Stimulated activated CD8-positive, alpha-beta memory T cell treated with anti-CD3 and anti-CD28 coated beads, Interleukin-2, amount 100 ng/mL, for 48 hours (primary cell): ENCODE measurements at places on chromosomes 12 and 14.
A peak's percentile ranks its signal among the peaks of the same experiment; 100 is the strongest.

- DNase-seq, result no peak
Observed at GRCh38 chr14:88437658-88438057, 52.2 kb downstream of the SPATA7 start.

GRCh38 chr14:94960285-94961001, 190.5 kb upstream of the GSC start:
- no peak for DNase-seq

DNA sequence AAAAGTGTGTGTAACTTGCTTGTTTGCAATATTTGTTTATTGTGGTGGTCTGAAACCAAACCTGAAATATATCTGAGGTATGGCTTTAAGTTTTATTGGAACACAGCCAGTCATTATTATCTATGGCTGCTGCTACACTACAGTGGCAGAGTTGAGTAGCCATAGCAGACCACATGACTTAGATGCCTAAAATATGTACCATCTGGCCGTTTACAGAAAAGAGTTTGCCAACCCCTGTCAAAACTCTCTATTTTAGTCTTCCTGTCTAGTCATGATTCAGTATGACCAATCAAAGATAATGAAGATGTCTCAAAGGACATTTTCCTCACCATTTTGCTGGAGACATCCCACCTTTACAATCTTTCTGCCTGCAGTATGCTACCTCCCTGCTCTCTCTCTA, 242.3 kb downstream of the ANO6 start:
- DNase-seq, result no peak

DNA sequence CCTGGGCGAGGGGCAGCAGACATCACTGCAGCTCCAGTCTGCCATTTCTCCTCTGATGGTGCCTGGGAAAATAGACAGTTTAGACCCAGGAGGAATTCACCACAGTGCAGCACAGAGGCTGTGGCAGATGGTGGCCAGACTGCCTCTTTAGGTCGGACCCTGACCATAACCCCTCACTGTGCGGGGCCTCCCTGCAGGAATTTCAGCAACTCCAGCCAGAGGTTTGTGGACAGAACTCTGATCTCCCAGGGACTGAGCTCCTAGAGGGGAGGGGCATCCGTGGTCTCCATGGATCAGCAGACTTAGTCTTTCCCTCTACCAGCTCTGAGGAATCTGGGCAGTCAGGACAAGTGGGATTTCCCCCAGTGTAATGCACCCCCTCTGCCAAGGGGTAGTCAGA, 106.5 kb downstream of the ZC3H14 start:
- DNase-seq, result no peak

DNA sequence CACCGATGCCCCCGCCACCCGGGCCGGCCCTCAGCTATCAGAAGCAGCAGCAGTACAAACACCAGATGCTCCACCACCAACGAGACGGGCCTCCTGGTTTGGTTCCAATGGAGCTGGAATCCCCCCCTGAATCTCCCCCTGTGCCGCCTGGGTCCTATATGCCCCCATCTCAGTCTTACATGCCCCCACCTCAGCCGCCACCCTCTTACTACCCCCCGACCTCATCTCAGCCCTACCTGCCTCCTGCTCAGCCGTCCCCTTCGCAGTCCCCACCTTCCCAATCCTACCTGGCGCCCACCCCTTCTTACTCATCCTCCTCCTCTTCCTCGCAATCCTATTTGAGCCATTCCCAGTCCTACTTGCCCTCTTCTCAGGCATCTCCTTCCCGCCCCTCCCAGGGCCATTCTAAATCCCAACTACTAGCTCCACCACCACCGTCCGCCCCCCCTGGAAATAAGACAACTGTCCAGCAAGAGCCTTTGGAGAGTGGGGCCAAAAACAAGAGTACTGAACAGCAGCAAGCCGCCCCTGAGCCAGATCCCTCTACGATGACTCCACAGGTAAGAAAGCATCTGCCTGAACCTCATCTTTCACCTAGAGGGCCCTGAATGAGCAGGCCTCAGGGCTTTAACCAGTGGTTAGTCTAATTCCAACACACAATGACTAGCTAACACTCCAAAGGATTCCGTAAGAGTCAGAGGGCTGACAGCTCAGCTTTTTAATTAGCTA, 851 bp downstream of the YLPM1 start:
- no peak for DNase-seq

GRCh38 chr12:68364893-68365725, 32.9 kb upstream of the MDM1 start:
- DNase-seq, result peak; percentile 81

DNA sequence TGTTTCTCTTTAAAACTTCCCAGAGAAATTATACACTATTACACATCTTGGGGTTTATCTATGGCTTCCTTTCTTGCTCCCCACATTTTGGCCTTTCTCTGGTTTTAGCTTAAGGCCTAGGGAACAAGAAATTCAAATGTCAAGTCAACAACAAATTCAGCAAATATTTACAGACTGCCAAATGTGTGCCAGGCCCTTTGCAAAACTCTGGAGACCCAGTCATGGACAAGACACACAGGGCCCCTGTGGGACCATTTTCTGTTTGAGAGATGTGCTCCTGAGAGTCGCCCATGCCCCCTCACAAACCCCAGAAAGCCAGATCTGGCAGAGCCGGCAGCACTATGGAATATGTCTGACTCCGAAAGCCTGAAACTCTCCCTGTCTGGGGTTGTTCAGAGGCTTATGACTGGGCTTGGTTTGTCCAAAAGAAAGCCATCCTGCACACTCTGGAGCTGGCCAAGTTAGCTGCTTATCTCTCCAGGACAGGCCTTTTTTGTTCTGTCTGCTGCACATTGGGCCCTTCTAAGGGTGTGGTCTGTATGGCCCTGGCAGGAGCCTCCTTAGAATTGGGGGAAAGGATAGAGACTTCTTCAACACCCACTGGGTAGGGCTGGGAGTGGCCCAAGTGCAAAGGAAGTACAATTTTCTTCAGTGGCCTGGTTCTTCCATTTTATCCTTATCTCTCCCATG, 1.1 kb upstream of the KRT3 start:
- DNase-seq, result no peak

DNA sequence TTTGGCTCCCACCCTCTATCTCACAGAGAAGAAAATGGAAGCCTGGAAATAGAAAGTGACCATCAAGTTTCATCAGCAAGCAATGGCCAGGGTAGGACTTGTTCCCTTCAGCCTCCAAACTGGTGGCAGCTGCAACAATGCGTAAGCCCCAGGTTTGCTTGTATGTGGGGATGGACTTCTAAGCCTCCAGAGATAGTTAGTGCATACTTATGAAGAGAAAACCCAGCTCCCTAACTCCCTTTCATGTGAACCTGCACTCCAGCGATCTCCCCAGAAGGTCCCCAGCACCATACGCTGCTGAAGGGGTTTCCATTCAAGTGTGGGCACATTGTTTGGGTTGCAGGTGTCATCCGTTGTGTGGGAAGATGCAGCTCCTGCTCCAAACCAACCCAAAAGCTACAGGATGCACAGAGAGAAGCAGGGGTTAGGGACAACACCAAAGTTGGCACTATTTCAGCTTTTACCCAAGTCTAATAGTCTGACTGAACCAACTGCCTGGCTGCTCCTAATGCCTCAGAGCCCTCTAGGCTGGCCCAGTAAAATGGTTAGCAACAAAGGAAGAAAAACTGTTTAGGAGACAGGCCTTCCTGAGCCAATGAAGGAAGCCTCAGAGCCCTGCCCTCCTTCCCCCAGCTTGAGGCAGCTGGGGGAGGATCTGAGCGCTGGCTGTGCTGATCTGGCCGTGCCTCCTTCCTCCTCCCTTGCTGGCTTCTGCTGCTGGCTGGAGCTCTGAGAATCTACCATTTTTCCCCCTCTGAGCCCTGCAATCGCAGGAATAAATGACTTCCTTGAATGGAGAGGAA, 12.3 kb downstream of the ZFP36L1 start:
- DNase-seq, result no peak

GRCh38 chr12:112848972-112849371, 57.4 kb downstream of the RPH3A start:
- DNase-seq, result no peak

DNA sequence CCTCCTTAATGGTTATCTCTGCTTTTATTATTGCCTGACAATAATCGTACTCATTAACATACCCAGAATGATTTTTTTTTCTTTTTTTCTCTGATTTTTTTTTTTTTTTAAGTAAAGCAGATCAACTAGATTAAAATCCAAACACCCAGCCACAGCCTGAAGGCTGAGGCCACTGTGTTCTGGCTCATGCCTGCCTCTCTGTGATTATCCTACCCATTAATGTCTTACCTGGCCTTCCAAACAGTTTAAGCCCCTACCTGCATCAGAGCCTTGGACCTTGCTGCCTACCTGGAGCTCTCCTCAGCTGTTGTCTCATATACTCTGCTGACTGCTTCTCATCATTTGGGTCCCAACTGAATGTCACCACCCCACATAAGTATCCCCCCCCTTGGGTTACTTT, 6.8 kb upstream of the TMED10 start:
- DNase-seq, result no peak

DNA sequence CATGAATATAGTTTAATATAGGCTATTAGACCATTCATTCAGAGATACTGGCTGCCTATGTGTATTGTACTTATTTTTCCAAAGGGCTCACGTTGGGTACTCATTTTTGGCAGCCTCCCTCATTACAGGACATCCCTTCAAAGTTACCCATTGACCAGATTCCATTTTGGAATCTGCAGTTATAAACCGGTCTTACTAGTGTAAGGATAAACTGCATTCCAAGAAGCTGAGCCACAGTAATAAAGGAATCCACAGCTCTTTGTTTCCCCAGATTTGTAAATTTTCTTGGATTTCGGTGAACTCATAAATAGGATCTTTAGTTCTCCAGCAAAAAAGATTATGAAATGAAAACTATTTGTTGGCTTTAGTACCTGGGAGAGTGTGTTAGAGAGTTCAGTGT, 18.9 kb upstream of the CFL2 start:
- DNase-seq, result no peak

GRCh38 chr14:75547552-75548250, 25.4 kb downstream of the BATF start:
- DNase-seq, result no peak

- peak; percentile 51 for DNase-seq
Observed at GRCh38 chr12:47773062-47773857, at the start of gene SLC48A1. TSS of gene SLC48A1 (plus strand) at chr12:47773238. CDS start at chr12:47773305, 67 bp downstream.

- DNase-seq, result no peak
Observed at GRCh38 chr12:25186788-25187402, 8.1 kb downstream of the DNAI7 start.

DNA sequence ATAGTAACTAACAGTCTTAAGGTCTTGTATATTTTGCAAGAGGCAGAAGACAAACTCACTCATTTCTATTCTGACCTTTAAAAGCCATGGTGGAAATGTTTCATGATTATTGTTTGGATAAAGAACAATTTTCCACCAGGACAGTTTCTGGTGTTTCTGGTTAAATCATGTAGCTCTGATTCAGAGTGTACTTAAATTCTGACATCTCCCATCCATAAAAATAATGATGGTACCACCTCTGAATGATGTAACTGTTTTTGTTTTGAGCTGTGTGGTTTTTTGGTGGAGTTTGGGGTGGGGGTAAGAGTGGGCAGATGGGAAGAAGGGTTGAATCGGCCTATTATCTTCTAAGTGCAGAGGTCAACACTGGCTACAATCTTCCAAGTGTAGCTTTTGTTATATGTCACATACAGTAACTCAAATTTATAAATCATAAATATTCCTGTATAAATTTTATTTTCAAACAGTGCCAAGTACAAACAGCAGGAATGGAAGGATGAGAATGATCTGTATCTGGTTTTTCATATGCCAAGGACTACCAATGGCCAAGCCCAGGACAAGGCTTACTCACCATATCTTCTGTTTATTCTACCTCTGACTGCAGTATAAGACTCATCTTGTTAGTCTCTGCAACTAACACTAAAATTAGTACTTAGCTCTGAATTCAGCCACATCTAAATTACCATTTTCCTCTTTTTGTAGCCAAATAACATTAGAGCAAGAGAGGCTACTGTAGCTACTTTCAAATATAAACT, 108.7 kb downstream of the BCAT1 start:
- no peak for DNase-seq

GRCh38 chr12:11676052-11676451, 26.6 kb downstream of the ETV6 start:
- DNase-seq, result no peak

GRCh38 chr12:19643635-19644034, 204.3 kb downstream of the AEBP2 start:
- no peak for DNase-seq

DNA sequence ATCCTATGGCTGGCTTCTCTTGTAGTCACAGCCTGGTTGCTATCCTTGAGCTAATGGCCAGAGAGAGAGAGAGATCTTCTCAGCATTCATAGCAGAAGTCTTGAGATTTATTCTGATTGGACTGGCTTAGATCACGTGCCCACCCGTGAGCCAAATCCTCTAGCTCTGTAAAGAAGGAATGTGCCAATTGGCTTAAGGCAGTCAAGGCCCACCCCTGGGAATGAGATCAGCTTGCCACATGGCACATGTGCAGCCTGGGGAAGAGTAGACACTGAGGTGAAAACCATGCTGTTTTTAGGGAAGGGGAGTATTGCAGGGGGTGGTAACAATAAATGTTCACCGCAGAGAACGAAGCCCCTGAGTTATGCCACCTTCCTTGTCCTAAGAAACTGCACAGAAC, 36.3 kb downstream of the PLEKHG7 start:
- DNase-seq, result no peak

GRCh38 chr14:81834308-81834707, 300.7 kb upstream of the SEL1L start:
- no peak for DNase-seq

DNA sequence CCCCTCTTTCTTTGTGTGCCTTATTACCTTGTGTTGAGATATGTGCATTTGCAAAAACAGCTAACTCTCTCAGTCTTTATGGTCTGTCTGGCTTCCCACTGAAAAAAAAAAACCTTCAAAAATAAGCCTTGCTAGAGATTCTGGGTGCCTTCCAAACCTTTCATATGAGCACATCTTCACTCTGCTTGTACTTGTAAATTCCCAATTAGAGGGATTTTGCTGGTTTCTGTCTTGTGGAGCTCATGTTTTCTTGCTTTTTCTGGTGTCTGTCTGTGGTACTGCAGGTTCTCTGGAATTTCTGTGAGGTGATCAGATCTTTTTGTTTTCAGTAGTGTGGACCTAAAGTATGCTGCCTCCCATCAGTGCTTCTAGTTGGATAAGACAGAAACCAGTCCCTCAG, 100.1 kb downstream of the PIK3C2G start:
- DNase-seq, result no peak

DNA sequence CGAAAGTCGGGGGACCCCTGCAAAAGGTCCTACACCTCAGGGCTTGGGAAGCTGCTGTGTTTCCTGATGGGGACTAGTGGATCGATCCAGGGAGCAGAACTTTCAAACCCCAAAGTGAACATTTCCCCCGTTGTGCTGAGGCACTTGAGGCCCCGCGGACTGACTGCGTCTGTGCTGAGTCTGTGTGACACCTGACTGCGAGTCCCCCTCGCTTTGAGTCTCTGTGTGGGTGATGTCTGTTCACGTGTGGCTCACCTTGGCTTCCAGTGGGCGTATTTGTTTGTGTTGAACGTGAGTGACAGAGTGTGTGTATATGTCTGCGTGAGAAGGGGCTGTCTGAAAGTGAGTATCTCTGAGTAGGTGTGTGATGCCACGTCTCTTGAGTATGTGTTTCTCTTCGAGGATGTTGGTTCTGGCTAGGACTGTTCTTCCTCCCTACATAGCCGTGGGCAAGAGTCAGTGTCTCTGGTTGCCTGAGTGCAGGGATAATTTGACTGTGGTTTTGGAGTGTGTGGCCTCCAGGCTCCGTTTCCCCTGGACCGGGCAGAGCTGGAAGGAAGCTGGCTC, 1.3 kb downstream of the TEAD4 start:
- no peak for DNase-seq
